ENCODE measurements at places on chromosomes 7 and 10.

GRCh38 chr7:36298106-36298505, 91.6 kb upstream of the ANLN start:
- no peak for DNase-seq

- no peak for DNase-seq
These were observed 81.8 kb downstream of the SPAG6 start for GRCh38 chr10:22427101-22427500.

DNA sequence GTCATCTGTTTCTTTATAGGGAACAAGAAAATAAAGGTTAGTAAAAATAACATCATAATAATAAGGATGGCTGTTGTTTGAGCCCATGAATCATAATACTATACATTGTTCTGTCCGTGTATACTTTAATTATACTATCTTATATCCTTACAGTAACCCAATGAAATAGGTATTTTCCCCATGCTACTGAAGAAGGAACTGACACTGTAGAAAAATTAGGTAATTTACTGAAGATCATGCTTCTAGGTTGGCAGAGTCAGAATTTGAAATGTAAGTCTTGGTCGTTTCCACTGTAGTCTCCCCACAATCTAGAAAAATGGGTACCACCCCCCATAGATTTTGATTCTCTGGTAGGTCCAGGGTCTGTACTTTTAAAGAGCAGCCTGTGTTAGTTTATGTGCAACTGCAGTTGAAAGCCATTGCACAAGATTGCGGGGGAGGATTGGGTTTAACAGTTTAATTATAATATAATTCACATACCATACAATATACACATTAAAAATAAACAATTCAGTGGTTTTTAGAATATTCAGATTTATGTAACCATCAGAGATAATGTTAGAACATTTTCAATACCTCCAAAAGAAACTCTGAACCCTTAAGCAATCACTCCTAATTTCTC, 47.7 kb downstream of the SHOC2 start:
- no peak for DNase-seq

DNA sequence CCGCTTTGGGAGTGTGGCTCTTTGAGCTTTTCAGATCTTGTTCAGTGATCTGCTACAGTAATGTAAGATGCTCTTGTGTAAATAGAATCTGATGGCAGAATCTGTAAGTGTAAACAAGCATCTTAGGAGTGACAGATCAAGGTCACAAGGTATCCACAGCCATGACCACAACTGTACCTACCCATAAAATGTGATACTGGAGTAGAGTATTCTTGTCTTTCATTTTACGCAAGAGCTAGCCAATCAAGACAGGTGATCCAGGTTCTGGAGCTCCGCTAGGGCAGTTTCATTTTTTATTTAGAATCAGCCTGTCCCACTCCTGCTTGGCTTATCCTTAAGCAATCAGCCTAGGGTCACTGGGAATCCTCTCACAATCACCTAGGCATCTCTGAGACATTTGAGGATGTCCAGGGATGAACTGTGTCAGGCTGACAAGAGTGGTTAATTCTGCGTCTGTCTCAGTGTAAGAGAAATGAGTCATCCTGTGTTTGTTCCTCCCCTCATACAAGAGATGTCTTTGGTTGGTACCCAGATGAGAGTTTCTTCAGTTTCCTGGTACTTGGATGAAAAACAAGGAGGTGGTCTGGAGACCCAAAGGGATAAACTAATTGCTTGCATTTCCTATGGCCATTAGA, 13.6 kb downstream of the ZNF138 start:
- DNase-seq, result no peak

DNA sequence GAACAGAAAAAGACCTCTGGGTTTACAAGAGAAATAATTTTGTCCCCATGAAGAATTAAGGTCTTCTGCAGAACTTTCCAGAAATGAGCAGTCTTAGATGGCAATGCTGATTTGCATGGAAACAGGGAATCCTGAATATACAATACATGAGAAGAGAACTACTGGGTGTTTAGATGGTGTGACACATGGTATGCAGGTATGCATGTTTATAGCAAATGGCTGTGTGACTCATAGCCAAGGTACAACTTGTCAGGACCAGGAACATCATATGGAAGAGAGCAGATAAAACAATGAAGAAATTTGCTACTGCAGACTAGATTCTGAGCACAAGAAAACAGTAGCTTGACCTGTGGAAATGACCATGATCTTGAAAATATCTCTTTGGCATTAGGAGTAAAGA, 907.8 kb downstream of the GATA3 start:
- DNase-seq, result no peak

DNA sequence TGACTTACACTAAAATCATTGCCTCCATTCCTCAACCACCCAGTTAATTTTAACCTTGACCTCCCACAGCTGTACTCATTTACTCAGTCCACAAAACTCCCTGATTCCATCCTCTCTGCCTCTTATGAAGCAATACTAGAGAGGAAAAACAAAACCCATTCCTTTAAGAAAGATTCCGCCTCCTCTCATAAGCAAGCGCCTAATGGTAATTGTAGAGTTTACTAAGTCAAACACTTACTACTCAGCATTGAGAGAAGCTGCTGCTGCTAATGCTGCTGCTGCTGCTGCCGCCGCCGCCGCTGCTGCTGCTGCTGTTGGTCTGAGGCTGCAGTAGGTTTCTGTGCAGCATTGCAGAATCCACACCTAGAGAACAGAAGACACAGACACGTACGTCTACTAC, 2.1 kb upstream of the ADD3 start:
- DNase-seq, result no peak

GRCh38 chr7:45417268-45417667, 156.9 kb upstream of the ADCY1 start:
- DNase-seq, result no peak

- DNase-seq, result no peak
These were observed 22.5 kb downstream of the EMX2 start for GRCh38 chr10:117565068-117565467.

GRCh38 chr7:73602721-73603651, 21.3 kb downstream of the MLXIPL start:
- no peak for DNase-seq

DNA sequence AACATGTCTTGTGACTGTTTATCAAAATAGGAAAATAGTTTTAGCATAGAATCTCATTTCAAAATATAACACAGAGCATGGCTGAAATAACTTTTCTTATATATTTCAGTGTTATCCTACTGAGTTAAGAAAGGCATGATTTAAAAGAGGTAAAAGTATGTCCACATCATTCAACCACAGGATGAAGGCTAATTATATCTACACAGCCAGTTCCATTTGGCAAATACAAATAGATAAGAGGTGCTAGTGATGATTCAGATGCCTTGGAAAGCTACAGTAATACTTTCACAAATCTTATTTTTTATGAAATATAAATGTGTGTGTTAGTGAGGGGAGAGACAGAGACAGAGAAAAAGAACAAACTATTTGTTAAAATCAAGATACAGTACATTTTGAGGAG, 42.9 kb upstream of the PCDH15 start:
- no peak for DNase-seq

DNA sequence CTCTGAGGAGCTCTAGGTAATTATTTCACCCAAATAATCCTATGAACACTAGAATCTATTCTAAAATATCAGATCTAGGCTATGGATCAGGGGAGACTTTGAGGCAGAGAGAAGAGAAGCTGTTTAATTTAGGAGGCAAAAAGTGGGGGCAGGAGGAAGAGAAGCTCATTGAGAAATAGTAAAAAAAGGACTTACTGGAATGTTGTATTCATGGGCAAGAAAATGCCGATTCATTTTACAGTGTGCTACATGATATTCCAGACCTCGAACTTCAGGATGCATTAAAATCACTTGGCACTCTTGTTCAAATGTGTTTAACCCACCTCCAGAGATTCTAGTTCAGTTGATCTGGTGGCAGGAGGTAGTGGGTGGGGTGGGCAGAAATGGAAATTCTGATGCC, 109.5 kb upstream of the ITGB1 start:
- DNase-seq, result no peak

DNA sequence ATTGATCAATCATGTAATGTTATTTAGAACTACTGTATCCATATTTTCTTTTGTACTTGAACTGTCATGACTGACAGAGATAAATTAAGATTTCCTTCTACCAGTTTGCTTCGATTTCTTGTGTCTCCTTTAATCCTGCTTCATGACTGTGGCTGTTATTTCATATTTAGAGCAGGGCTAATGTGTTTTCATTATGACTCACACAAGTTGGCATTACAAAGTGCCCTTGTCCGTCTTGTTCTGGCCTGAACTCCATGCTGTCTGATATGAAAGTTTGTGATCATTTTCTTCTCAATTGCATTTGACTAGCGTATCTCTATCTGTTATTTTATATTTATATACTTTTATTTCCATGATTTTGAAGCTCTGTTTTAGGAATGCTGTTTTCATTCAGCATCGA, 344.1 kb upstream of the PRKCQ start:
- no peak for DNase-seq

- no peak for DNase-seq
These were observed 1.2 kb downstream of the CFAP69 start for GRCh38 chr7:90246171-90246570.

DNA sequence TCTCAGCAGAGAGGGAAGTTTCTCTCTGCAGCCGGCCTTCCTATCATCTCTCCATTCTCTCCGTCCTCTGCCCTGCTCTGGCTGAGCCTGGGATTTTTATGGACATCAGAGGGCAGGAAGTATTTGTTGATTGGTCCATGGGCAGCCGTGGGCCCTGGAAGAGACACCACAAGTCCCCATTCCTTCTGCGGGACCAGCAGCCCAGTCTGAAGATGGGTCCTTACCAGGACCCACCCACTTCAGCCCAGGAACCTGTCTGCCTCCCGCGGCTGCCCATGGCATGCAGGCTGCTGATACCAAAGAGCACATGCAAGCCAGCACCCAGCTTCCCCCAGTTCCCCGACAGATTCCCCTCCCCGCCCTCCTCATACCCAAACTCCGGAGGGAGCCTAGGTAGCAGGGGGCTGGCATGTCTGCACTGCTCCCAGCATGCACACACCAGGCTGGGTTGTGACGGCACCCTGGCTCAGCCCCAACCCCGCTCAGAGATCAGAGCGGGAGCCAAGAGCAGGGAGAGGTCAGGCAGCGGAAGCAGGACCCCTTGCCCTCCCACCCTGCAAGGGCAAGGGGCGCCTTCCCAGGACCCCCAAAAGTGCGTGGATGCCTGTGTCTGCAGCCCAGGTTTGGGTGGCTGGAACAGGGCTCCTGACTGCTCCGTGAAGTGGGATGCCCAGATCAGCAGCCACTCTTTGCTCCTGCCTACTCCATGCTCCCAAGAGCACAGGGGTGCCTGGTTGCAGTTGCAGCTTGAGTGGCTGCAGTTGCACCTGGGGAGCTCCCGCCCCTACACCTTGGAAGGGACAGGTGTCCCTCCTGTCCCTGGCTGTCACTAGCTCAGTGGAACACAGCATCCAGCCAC, 538.6 kb upstream of the POT1 start:
- no peak for DNase-seq

- DNase-seq, result no peak
These were observed 264.9 kb downstream of the SKIDA1 start for GRCh38 chr10:21260506-21261149.

DNA sequence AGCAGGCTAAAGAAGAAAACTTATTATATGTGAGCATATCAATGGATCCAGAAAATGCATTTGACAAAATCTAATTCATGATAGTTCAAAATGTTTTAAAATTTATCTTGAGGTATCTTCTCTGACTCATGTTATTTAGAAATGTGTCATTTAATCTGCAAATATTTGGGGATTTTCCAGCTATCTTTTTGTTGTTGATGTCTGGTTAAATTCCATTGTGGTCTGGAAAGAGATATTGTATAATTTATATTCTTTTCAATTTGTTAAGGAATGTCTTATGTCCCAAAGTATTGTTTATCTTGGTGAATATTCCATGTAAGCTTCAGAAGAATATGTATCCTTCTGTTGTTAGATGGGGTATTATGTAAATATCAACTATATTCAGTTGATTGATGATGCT, 942.5 kb downstream of the KCNMA1 start:
- no peak for DNase-seq

DNA sequence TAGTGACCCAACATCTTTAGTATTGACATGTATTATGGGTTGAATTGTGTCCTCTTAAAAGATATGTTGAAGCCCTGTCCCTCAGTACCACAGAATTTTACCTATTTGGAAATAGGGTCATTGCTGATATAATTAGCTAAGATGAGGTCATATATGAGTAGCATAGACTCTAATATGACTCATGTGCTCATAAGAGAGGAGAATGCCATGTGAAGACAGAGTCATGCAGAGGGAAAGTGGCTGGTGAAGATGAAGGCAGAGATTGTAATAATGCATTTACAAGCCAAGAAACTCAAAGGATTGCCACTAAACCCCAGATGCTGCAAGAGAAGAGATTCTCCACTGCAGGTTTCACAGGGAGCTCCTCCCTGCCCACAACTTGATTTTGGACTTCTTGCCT, 496.4 kb downstream of the KIF20B start:
- no peak for DNase-seq

DNA sequence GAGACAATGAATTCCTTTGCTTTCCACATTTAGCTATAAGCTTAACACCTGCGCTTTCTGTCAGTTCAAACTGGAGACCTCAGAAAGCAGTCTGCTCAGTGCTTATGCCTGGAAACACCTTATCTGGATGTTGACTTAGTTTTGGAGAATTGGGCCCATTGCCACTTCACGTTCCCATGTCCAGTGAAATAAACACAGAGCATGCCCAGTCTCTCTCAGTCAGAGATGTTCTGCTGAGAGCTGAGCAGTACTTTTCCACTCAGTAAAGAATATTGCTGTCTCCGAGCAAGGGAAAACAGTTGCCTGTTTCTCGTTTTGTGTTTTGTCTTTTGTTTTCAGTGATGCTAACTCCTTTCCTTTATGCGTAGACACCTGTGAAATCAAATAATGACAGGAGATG, 83.2 kb upstream of the PRR15 start:
- DNase-seq, result no peak

DNA sequence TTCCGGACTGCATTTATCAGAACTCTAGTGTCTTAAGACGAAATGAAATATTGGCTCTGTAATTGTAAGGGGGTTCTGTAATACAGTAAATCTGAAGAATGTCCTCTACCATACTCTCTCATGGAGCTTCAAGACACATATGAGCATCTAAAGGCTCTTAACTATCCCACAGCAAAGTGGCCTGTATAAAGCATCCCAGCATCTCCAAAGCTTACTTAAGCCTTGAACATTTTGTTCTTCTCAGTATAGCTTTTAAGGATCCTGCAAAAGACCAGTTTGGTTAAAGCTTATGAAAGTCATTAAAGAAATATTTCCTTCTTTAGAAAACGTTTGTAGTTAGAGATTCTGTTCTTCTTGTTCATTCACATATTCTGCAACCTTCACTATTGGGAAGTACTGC, 75.1 kb downstream of the HGF start:
- no peak for DNase-seq
